Breast epithelium (tissue), 4 donors: ENCODE measurements at places on chromosomes 5 and 9.

DNA sequence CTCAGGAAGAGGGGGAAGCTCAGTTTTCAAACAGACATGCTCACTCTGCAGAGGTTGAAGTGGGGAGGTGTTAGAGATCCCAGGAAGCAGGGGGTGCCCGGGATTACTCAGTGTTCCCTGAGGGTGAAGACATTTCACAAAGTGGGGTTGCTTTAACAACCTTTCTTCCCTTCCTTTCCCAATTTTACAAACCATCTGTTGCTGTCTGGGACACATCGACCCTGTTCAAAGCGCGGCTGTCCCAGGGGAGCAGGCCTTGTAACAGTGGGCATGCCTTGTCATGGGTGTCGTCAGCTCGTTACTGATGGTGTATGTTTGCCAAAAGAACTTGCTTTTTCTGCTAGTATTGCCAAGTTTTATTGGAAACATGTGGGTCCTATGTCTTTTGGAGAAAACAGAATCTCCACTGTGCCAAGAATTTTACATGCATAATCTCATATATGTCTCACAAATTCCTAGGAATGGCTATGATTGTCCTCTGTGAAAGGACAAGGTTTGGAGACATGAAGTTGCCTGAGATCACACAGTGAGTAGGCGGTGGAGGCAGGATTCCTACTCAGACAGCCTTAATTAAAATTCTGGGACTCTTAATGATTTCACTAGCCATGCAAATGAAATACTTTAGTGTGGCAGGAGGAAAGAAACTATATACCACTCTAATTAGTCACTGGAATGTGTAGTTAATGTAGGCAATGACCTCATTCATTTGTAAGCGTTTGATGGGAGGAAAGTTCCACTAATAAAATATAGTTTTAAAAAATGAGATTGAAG, 198.9 kb downstream of the NXNL2 start:
- H3K4me1 ChIP-seq = no peaks in the 10 kb centered on the region
- no peaks in the 10 kb centered on the region for H3K36me3 ChIP-seq
- H3K27ac ChIP-seq = no peak overlapping the region
- H3K4me3 ChIP-seq = no peak overlapping the region
- DNase-seq = no peak

- no peak for DNase-seq
- no peaks in the 10 kb centered on the region for H3K4me1 ChIP-seq
- no peak overlapping the region for H3K4me3 ChIP-seq
- no peak overlapping the region for H3K27ac ChIP-seq
- H3K27me3 ChIP-seq = no peaks in the 10 kb centered on the region
- H3K36me3 ChIP-seq = no peaks in the 10 kb centered on the region
Observed at GRCh38 chr9:15300218-15300617, 6.8 kb downstream of the TTC39B start.

- H3K27me3 ChIP-seq = no peaks in the 10 kb centered on the region
- H3K27ac ChIP-seq = no peak overlapping the region
- no peaks in the 10 kb centered on the region for H3K36me3 ChIP-seq
- DNase-seq = no peak
- no peak overlapping the region for H3K4me3 ChIP-seq
- H3K4me1 ChIP-seq = peaks cover 16% of the 10 kb centered on the region
Observed at GRCh38 chr5:135396459-135397055, 2.5 kb downstream of the MACROH2A1 start.

- no peaks in the 10 kb centered on the region for H3K4me1 ChIP-seq
- H3K4me3 ChIP-seq = no peak overlapping the region
- DNase-seq = no peak
Observed at GRCh38 chr5:57249265-57249874, 75.5 kb downstream of the GPBP1 start.

GRCh38 chr5:40332970-40333369, 346.7 kb upstream of the PTGER4 start:
- H3K4me3 ChIP-seq = no peak overlapping the region
- no peaks in the 10 kb centered on the region for H3K4me1 ChIP-seq
- no peak overlapping the region for H3K27ac ChIP-seq
- DNase-seq = no peak
- no peaks in the 10 kb centered on the region for H3K36me3 ChIP-seq
- H3K27me3 ChIP-seq = no peaks in the 10 kb centered on the region

DNA sequence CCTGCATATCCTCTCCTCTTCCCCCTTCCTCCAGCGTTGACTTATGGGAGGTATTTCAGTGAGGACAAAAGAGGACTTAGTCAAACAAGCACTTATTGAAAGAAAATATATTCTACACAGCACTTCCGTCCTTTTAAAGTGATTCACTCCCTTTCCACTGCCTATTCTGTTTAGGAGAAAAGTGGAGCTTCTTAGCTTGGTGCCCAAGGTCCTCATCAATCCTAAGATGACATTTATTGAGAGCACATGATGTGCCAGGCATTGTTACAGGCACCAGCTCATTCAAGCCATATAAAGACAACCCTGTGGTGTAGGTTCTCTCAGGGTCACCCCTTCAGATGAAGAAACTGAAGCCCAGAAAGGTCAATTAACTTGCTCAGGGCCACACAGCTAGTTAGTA, 95.9 kb downstream of the KCNIP1 start:
- H3K4me3 ChIP-seq = no peak overlapping the region
- H3K27ac ChIP-seq = no peak overlapping the region
- DNase-seq = no peak
- H3K27me3 ChIP-seq = no peaks in the 10 kb centered on the region

GRCh38 chr9:95224376-95225019, 93.0 kb downstream of the FANCC start:
- H3K27ac ChIP-seq = no peak overlapping the region
- H3K27me3 ChIP-seq = no peaks in the 10 kb centered on the region
- H3K36me3 ChIP-seq = no peaks in the 10 kb centered on the region
- no peaks in the 10 kb centered on the region for H3K4me1 ChIP-seq
- DNase-seq = no peak
